ENCODE measurements at places on chromosomes 6 and 20.

- no peak for DNase-seq
Measured at GRCh38 chr6:45493761-45494160, 116.0 kb upstream of the SUPT3H start.

GRCh38 chr20:9215539-9215938 is 146.7 kb downstream of the PLCB4 start:
- no peak for DNase-seq

GRCh38 chr20:341682-342081 is 5.2 kb upstream of the NRSN2 start:
- no peak for DNase-seq

DNA sequence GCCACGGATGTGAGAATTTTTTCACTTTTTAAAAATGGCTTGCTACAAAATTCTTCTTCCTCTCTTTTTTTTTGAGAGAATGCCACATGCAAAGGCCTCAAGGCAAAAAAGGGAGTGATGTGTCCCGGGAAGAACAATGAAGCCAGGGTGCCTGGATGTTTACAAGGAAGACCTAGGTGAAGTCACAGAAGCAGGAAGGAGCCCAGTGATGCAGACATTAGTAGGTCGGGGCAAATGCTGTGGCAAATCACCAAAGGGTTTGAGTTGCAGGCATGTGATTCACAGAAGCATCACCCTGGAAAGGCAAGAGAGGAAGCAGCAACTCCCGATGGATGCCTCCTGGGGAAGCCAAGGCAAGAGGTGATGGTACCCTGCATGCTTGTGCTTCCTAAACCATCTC is 46.8 kb downstream of the FARS2 start:
- DNase-seq = no peak
